ENCODE measurements at places on chromosomes 5 and 9.

GRCh38 chr5:171263181-171263580, 45.9 kb upstream of the TLX3 start:
- DNase-seq: no peak

- DNase-seq: no peak
Observed at GRCh38 chr5:98069876-98070512, 703.5 kb upstream of the RGMB start.

GRCh38 chr5:122439645-122440044, 127.6 kb downstream of the SNCAIP start:
- no peak for DNase-seq

- DNase-seq: no peak
Observed at GRCh38 chr5:119171686-119172085, 100.8 kb downstream of the DMXL1 start.

DNA sequence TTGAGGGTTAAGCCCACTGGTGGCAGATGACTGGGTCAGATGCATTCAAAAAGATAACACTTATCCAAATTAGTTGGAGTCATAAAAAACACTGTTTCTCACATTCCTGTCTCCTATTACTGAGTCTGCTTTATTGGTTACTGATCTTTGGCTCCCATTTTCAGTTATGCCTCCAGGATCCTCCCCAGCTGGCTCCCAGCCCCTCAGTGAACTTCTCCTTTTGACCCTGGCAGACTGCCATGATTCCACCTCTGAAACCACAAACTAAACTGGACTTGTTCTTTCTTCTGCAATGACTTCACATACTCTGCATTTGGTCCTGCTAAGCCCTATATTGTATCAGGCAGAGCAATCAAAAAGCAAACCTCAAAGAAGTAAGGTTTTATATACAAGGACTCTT, 860.8 kb upstream of the DMAC1 start:
- DNase-seq: no peak

DNA sequence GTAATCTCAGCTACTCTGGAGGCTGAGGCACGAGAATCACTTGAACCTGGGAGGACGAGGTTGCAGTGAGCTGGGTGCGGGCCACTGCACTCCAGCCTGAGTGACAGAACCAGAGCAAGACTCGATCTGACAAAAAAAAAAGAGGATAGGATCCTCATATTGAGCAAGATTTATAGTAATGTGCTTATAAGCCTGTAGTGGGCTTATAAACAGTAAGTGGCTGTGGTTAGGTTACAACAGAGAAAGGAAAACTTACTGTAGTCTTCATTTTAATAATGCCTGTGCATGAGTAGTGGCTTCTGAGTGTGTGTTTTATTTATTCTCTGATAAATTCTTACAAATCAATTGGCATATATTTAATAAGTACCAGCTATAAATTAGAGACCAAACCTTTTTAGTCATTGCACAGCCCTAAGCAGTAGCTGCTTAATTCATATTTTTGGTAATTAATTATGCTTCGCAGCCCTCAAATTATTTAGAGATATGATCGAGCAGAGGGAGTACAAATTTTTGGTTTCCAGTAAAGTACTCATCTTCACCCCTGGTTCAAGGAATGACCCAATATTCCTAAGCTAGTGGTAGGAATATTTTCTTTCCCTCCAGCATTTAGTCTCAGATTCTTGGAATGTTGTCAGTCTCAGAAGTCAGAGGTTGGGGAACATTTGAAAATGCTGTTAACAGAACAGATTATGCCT, 73.8 kb upstream of the KLF9 start:
- DNase-seq: no peak

- no peak for DNase-seq
Observed at GRCh38 chr9:109599131-109599530, 101.0 kb upstream of the PTPN3 start.

DNA sequence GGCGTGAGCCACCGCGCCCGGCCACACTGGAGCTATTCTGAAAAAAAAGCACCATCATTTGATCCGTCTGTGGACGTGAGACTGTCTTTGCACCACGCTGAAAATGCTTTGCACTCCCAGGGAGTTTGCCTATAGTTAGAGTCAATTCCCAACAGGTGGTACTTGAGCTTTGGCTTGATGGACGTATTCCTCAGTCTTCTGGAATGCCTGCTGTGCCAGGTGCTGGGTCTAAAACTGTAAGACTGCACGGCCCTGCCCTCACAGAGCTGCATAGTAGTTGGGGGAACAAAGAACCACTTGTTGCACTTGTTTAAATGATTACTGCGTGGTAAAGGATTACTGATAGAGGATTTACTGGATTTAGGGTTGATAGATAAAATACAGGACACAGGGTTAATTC, 3.4 kb upstream of the CCNO start:
- DNase-seq: no peak

GRCh38 chr5:173828952-173829351, 59.2 kb upstream of the CPEB4 start:
- no peak for DNase-seq

GRCh38 chr5:28710360-28710759, 1672.0 kb upstream of the CDH9 start:
- DNase-seq: no peak

DNA sequence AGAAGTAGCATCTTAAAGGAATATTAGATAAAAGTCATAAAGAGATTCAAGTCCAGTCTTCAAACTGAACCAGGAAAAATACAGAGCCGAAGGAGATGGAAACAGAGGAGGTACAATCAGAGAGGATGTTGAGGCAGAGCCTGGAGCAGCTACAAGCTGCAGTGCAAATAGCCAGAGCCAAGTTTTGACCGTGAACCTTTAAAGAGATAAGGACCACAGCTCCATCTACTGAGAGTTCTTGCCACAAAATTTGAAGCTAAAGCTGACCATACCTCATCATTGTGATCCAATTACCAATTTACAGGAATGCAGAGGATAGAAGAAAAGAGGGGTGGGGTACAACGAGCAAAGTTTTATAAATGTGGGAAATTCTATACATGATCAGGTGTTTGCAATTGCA, 10.4 kb upstream of the DEPDC1B start:
- no peak for DNase-seq

DNA sequence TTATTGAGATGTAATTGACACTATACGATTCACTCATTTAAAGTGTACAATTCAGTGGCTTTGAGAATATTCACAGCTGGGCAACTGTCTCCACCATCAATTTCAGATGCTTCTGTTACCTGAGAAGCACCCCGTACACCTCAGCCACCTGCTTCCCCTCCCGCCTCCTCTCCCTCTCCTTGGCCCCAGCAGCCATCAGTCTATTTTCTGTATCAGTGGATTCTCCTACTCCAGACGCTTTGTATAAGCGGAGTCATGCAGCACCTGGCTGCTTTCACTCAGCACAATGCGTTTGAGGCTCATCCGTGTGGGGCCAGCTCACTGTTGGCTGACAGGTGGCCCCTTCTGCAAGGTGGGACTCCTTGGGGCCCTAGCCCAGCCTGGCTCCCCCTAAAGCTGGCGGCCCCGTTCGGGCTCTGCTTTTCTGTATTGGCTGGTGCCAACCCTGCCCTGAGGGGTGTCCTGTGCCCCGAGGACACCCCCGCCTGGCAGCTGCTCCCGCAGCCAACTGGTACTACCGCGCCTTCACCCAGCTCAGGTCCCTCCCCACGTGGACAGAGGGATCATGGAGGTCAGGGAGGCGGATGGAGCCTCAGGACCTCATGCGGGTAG, 124.4 kb upstream of the COL5A1 start:
- DNase-seq: no peak

- no peak for DNase-seq
Observed at GRCh38 chr5:150186897-150187296, 3.0 kb upstream of the SLC6A7 start.

Data from immature natural killer cell (primary cell).